ENCODE measurements at places on chromosomes 11 and 22. TPM values are rescaled to one million over a fixed set of nuclear protein-coding genes. Genes with fewer than 3 reads are reported as not detected.

GRCh38 chr22:50545522-50546325 is at the start of gene KLHDC7B:
TSS of gene KLHDC7B (plus strand) at chr22:50545899. CDS start at chr22:50546244, 345 bp downstream.
- peak; percentile 16 for DNase-seq

DNA sequence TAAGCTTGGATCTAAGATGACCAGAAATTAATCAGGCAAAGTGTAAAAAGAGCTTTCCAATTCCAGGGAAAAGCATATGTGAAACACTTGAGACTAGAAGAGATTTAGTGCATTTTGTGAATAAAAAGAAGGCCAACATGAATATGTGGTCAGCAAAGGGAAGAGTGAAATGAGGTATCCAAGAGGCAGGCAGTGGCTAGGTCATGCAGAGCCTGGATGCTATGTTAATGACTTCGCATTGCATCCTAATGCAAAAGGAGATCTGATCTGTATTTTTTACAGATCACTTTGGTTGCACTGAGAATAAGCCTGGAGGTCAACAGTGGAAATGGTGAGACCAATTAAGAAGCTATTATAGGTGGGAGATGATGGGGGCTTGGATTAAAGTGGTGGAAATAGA is 641.3 kb upstream of the CCDC90B start:
- DNase-seq, result no peak

Gene OR52I1
- total RNA-seq, result not detected

- DNase-seq, result no peak
Observed at GRCh38 chr11:106242718-106243415, 165.4 kb downstream of the AASDHPPT start.

Gene SPI1
- 1.1 TPM for total RNA-seq

Gene USP35
- 4.5 TPM for total RNA-seq
